ENCODE measurements at places on chromosomes 6 and 20. TPM values are rescaled to one million over a fixed set of nuclear protein-coding genes. Genes with fewer than 3 reads are reported as not detected.
A peak's percentile ranks its signal among the peaks of the same experiment; 100 is the strongest.

TEAD3 gene
- 17.0 TPM for total RNA-seq

ASF1A gene
- total RNA-seq = 25.9 TPM

DNA sequence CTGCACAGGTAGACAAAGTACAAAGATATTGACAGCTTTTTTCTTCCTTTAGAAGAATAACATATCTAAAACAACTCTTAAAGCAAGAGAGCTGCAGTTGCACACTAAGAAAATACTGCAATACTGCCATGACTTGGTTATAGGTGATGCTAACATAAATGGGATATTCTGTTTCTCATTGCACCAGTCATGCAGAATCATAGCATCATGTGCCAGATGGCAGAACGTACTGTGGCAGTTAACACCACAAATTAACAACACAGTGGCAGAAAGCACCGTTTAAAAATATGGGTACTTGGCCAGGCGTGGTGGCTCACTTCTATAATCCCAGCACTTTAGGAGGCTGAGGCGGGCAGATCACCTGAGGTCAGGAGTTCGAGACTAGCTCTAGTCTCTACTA, 7.4 kb downstream of the ASXL1 start:
- no peak for DNase-seq

FGD2 gene
- total RNA-seq = 103 TPM

ANKEF1 gene
- 3.8 TPM for total RNA-seq

BCAS4 gene
- 3.9 TPM for total RNA-seq

- DNase-seq = peak; percentile 67
Observed at GRCh38 chr20:62795023-62795761, 1.1 kb upstream of the MRGBP start.

GRCh38 chr6:117602899-117603588, 733 bp upstream of the GOPC start:
- no peak for DNase-seq

- no peak for DNase-seq
Observed at GRCh38 chr20:51526106-51526470, 16.4 kb downstream of the NFATC2 start.

TP53TG5 gene
- total RNA-seq = not detected

DNA sequence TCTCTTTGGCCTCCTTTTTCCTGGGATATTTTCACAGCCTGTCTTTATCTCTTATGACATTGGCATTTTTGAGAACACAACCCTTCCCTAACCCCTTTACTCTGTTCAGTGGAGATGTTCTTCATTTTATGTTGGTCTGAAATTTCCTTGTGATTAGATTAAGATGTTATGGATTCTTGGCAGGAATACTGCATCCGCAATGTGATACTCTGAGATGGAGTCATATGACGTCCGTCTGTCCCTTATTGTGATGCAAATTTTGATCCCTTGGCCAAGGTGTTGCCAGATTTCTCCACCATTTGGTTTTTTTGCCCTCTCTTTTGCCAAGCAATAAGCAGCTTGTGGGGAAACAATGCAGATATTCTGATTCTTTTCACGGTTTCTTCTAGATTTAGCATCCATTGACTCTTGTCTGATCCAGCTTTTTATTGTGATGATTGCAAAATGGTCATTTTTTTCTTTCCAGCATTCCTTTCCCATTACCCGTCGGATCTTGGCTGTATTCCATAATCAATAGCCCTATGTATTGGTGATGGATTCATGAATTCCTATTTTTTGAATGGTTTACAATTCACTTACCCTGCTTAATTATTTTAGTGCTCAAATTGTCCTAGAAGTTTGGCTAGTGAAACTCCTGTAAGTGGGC, 85.1 kb downstream of the NCOA3 start:
- no peak for DNase-seq

GRCh38 chr6:90780778-90781177, 193.9 kb upstream of the MAP3K7 start:
- no peak for DNase-seq
